ENCODE measurements at places on chromosomes 2 and 18.

DNA sequence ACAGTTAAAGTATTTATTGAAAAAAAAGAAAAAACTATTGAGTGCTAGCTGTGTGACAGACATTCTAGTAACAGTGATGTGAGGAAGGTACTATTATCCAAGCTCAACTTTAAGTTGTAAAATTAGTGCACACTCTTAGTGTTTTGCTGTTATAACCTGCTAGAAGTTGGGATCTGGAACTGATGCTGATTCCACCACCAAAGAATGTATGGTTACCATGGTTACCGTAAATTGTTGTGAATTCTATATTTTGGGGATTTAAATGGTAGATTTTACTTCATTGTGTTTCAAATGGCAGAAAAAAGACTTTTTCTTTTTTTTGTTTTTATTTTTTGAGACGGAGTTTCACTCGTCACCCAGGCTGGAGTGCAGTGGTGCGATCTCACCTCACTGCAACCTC is 5.3 kb downstream of the AGFG1 start:
- no peak for DNase-seq

- no peak for DNase-seq
Observed at GRCh38 chr2:58047961-58048360, 1.4 kb downstream of the VRK2 start.

GRCh38 chr2:58700591-58700990 is 459.5 kb upstream of the FANCL start:
- DNase-seq = no peak

- no peak for DNase-seq
Observed at GRCh38 chr18:37564711-37565100, 892 bp downstream of the CELF4 start.

DNA sequence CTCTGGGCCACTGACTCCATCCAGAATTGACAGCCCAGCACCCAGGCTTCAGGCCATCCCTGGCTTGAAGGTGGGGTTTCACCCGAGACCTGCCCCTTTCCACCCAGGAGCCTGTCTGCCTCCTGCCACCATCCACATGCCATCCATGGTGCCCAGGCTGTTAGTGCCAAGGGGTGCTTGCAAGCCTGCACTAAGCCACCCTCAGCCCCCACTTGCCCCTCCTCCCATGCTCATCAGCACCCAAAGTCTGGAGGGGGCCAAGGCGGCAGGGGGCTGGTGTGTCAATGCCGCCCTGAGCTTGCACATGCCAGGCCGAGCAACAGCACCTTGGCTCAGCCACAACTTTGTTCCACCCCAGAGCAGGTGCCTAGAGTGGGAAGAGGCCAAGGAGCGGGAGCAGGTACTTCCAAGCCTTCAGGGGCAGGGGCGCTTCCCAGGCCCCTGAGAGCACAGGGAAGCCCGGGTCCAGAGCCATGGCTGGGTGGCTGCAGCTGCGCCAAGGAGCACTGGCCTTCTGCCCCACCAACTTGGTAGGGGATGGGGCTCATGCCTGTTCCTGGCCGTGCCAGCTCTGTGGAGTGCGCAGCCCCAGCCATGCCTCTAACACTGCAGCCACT is 12.0 kb downstream of the SRD5A2 start:
- no peak for DNase-seq

DNA sequence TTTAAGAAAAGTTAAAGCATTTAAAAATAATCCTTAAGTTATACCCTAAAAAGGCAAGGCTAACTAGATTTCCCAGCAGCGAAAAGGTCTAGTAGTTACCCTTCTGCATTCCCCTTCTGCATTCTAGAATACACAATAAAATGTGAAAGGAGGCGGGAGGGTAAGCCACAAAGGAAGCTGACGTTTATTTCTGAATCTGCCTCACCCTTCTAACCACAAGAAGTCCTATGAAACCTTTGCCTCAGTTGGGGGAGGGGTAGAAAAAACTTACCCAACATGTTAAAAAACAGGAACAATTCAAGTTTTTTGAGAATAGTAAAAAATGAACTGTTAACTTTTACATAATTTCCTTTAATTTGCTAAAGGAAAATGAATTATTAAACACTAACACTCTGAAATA is 11.3 kb downstream of the STK17B start:
- DNase-seq = peak; percentile 78

DNA sequence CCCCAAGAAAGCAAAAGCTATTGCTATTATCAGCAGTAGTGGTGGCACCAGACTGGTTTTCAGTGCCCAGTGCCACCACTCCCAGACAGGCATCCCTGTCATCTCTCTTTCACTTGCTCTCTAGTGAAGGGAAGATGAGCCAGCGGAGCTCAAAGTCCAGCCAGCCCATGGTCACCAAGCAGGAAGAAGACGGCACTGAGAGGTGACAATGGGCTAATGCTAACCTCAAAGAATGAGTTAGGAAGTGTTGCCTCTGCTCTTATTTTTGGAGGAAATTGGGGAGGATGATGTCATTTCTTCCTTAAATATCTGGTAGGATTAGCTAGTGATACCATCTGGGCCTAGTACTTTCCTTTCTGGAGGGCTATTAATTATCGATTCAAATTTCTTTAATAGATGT is 1.7 kb downstream of the SP140 start:
- no peak for DNase-seq

GRCh38 chr2:196274387-196274809 is 103.0 kb upstream of the STK17B start:
- DNase-seq = peak; percentile 62

DNA sequence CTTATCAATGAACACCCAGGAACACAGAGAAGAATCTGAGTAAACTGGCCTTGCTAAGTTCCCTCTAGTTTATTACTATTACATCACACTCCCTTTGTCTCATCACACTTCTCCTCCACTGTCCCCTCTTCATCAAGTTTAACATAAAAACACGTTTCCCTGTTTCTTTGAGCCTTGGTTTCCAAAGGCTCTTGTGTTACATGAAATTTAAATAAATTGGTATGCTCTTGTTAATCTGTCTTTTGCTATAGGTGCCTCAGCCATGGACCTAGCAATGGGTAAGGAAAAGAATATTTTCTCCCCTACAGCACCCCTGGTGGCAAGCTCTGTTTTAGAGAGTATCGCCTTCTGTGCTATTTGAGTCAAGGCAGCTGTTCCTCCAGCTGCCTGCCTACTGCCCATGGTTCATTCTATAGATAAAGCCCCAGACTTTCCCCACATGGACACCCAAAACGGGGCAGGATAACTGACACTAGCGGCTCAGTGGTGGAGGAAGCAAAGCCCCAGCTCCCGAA is 31.8 kb downstream of the TGIF1 start:
- DNase-seq = no peak

DNA sequence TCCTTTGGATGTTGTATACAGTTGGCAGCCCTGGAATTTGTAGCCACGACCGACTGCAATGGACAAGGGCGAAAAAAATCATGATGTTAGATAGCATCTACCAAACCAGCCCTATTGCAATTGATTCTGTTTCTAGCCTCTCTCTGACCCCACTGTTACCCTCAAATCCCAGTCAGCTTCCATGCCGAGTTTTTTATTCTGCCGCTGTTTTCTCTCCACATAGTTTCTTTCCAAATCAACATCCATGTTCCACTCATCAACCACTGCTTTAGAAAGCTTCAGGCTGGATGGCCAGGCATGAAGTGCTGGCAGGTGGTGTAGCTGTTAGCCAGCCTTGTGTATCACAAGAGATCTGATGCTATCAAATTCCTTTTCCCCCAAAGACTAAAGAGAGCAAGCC is 272.8 kb downstream of the FIGN start:
- DNase-seq = no peak

- DNase-seq = no peak
Observed at GRCh38 chr2:10863837-10864236, 47.9 kb upstream of the KCNF1 start.

- DNase-seq = no peak
Observed at GRCh38 chr2:239012228-239012627, 164.3 kb downstream of the TWIST2 start.

GRCh38 chr18:41134426-41134825 is 820.6 kb upstream of the PIK3C3 start:
- DNase-seq = no peak

GRCh38 chr2:162063899-162064298 is 10.1 kb downstream of the DPP4 start:
- DNase-seq = peak; percentile 50

GRCh38 chr2:52335727-52336126 is 1303.8 kb upstream of the NRXN1 start:
- DNase-seq = no peak

DNA sequence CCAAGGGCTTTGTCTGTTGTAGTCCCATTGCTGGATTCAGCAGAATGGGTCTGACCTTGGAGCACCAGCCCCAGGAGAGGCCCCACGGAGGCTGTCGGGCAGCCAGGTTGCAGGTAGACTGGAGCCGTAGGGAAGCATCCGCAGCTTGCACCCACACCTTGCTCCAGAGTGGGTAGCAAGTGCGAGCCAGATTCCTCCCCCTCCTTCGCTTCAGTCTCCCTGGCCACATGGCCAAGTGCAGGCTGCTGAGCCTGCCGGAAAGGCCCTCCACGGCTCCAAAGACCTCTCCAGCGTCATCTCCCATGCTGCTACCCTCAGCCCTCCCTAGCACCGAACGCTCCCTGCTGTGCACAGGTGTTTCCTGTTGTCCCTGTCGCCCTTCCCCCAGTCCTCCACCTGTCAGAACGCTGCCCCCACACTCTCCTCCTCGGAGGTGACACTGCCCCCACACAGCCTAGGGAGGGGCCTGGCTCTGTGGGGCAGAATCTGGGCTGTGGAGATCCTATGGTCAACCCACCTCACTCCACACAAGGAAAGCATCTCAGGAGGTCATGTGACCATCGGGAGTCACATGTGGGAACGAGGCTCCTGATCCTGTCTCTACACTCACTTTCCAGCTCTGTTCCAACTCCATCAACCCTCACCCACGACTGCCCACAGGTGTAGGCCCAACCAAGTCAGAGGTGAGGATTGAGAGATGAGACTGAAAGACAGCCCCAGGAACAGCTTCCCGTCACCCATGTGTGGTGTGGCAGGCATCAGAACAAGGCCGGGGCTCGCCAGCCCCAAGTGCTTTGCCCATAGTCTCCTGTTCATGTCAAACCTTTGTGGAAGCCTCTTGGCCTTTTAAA is 8.3 kb downstream of the KCNF1 start:
- DNase-seq = no peak

- no peak for DNase-seq
Observed at GRCh38 chr2:213848631-213849030, 562.2 kb upstream of the VWC2L start.

GRCh38 chr2:188292348-188293239 is 920 bp downstream of the GULP1 start:
- peak; percentile 90 for DNase-seq
